ENCODE measurements at places on chromosomes 13 and 19. TPM values are rescaled to one million over a fixed set of nuclear protein-coding genes. Genes with fewer than 3 reads are reported as not detected.

Gene CYP2A6
- total RNA-seq = not detected

Gene MUC16
- 0.06 TPM for total RNA-seq

Gene FFAR1
- 0.23 TPM for total RNA-seq

Gene TEX101
- not detected for total RNA-seq

Gene CEACAM4
- 2.2 TPM for total RNA-seq

Gene GPR183
- 9.8 TPM for total RNA-seq

Gene COG6
- 39.5 TPM for total RNA-seq

Gene LSM4
- total RNA-seq = 148 TPM

Gene SBK3
- not detected for total RNA-seq

Gene ZNF880
- 26.6 TPM for total RNA-seq

Gene URAD
- total RNA-seq = not detected

Gene CFD
- total RNA-seq = 16.5 TPM

Gene RUBCNL
- 6.1 TPM for total RNA-seq

Gene FGF22
- total RNA-seq = 0.88 TPM

Gene RLN3
- not detected for total RNA-seq

Gene OR7A5
- not detected for total RNA-seq

Gene OR7G3
- total RNA-seq = not detected

Measured in metanephros (tissue), 2 donors.